ENCODE measurements at places on chromosomes 12 and 14. TPM values are rescaled to one million over a fixed set of nuclear protein-coding genes. Genes with fewer than 3 reads are reported as not detected.

DNA sequence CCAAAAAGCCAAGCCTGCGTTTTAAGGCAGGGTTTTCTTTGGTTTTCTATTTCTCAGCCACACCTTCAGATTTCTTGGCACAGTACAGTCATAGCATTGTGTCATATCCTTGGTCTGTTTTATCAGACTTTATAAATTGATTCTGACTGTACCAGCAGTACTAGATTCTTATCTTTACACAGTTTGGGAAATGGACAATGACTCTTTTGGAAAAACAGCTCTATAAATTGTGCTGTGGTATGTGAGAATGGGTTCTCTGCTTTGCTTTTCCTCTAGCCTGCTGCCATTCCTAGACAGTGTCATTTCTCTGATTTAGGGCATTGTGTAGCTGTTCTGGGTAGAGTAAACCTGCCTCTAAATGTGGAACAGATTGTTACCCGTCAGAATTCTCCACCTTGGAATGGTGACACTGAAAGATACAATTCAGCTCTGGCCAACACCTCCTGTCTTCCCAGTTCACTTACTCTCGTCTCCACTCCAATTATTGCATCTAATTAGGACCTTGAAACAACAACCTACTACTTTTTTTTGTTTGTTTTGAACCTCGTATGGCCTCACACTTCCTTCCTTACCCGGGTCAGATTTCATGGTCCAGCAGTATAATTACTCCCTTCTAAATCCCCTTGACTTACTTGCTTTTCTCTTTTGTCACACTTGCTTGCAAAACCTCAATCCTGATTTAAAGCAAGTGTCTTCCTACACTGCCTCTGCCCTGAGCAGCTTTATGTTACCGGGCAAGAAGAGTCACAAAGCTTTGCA is 226.3 kb downstream of the ERC1 start:
- DNase-seq, result no peak

GRCh38 chr14:54702014-54702491 is 135.1 kb downstream of the SAMD4A start:
- no peak for DNase-seq

- peak; percentile 66 for DNase-seq
These were observed 1.7 kb downstream of the PPM1H start for GRCh38 chr12:62933220-62933601.

DNA sequence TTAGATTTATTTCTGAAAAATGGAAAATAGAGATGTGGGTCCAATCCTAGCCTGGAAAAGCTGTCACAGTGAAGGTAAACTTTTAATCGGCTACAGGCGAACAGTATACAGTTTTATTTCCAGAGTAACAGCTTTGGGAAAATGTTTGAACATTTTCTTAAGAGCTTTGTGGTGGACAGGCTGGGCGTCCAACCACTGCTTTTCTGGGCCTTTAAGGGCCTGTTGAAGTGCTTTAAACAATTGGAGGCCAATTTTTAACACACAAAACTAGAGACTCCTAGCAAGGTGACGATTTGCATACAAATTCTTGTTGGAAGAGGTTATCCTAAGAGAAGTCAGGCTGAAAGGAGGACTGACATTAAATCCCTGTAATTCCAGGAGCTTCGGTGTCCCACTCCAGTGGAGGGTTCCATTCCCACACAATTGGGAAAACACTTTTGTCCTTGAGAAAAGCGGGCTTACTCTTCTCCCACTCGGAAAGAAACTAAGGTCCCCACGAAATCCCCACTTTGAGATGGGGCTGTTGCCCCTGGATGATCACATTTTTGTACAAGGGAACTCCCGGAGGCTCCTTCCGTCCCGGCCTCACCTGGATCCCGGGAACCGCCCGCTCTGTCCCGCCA is 26.9 kb downstream of the BCL11B start:
- DNase-seq, result no peak

DNA sequence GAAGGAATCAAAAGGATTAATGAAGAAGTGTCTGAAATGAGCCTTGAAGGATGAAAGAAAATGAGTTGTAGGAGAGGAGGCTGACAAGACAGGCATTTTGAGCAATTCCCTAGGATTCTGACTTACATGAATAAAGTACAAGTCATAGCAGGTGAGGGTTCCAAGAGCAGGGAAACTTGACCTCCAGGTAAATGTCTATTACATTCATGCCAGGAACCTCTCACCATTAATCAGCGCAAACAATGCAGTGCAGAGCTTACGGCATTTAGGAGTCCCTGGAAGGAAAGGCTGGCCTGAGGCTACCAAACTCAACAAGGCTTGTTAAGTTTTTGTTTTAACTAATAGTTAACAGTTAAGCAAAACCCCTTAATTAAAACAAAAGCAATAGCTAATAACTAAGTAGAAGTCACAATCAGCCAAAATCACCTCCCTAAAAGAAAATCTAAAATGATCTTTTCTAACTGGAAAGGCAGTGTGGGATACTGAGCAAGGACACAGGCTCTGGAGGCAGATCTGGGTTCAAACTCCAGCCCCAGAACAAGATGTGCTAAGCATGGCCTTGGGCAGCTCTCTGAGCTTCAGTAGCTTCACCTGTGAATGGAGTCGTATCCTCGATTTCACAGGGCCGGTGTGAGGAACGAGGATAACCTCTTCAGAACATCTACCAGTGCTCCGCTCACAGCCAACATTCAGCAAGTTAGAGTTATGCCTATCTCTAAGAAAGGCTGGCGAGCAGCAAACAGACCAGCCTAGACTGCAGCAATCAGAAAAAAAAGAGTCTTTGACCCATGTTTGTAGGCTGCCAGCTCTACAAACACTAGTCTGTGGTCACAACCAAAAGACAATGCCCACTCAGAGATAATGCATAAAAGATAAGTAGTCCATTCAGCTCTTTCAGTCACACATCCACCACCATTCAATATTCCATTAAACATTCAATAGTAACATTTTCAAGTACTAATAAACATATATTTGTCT is 16.9 kb downstream of the PPTC7 start:
- no peak for DNase-seq

DNA sequence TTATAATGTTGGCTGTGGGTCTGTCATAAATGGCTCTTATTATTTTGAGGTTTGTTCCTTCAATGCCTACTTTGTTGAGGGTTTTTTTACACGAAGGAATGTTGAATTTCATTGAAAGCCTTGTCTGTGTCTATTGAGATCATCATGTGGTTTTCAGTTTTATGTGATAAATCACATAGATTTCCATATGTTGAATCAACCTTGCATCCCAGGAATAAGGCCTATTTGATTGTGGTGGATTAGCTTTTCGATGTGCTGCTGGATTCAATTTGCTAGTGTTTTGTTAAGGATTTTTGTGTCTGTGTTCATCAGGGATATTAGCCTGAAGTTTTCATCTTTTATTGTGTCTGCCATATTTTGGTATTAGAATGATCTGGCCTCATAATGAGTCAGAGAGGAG is 27.6 kb downstream of the SLC2A13 start:
- DNase-seq, result no peak

DNA sequence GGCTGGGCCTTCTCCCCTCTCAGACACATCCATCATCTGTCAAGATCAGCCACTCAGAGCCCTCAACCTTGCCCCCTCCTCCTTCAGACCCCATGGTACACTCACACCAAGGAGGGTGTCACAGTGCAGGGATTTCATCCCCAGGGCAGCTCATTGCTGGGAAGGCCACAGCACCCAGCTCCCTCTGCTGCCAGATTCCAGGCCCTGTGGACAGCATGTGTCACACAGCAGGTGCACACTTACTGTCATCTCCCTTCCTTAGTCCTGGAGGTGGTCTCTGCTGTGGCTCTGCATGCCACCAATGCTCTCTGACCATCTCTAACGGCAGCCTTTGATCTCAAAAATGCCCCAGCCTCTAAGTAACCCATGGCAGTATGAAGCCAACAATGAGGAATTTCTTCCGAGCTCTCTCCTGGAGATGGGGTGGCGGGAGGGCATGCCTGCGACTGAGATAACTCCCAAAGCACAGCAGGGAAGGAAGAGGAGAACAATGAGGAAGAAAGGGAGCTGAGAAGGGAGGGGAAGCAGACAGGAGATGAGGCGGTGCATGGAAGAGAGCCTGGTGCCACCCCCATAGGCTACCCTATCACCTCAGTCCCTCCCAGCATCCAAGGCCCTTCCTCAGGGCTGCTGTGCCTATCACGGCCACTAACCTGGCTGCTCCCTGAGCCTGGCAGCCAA is 101.0 kb downstream of the SINHCAF start:
- peak; percentile 12 for DNase-seq

DNA sequence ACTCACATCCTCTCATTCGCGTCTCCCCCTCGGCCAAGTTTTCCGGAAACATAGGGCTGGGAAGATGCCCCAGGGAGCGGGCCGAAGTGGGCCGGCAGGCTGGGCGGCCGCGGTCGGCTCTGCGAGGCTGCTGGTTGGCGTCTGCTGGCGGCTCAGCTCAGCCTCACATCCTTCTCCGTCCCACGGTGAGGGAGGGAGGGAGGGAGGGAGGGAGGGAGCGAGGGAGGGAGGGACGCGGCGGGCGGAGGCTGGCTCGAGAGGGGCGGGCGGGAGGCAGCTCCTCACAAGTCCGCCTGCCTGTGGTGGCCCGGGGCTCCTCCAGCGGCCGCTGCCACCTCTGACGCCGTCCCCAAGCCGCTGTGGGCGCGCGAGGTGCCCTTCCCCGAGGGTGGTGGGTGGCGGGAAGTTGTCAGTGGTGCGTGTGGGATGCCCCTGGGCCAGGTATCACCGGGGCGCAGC is 93.8 kb downstream of the RFLNA start:
- peak; percentile 88 for DNase-seq

DNA sequence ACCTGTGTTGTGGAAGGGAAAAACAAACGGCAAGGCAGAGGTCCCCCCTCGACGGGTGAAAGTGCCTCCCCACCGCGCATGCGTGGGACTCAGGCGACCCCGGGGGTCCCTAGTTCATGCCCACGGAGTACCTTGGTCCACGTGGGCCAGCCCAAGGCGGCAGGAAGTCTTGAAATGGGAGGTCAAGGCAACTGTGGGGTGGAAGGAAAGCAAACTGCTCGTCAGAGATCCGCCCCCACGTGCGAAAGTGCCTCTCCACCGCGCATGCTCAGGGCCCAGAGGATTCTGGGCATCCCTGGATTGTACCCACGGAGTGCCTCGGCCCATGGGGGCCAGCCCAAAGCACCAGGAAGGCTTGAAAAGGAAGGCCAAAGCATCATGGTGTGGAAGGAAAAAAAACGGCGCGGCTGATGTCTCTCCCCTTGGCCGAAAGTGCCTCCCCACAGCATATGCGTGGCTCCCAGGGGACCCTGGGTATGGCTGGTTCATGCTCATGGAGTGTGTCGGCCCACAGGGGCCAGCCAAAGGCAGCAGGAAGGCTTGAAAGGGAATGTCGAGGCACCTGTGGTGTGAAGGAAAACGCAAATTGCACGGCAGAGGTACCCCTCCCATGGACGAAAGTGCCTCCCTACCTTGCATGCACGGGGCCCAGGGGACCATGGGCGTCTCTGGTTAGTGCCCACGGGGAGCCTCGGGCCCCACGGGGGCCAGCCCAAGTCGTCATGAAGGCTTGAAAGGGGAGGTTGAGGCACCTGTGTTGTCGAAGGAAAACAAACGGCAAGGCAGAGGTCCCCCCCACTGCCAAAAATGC is 369.7 kb downstream of the ALG10 start:
- peak; percentile 7 for DNase-seq

DNA sequence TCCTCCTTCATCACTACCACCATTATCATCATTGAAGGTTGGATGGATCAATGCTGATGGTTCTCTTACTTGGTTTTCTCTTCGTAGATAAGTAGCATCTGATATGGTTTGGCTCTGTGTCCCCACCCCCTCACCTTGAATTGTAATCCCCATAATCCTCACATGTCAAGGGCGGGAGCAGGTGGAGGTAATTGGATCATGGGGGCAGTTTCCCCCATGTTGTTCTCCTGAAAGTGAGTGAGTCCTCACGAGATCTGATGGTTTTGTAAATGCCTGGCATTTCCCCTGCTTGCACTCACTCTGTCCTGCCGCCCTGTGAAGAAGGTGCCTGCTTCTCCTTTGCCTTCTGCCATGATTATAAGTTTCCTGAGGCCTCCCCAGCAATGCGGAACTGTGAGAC is 172.4 kb upstream of the PWP1 start:
- no peak for DNase-seq

GRCh38 chr14:99035268-99035667 is 236.7 kb downstream of the BCL11B start:
- DNase-seq, result no peak

- DNase-seq, result no peak
These were observed 338.6 kb downstream of the SYT1 start for GRCh38 chr12:79203058-79203647.

GRCh38 chr12:116397148-116397547 is 119.7 kb upstream of the MED13L start:
- DNase-seq, result no peak

GRCh38 chr12:13465635-13466034 is 269.1 kb downstream of the EMP1 start:
- no peak for DNase-seq

- no peak for DNase-seq
These were observed 281.8 kb downstream of the EGLN3 start for GRCh38 chr14:33669111-33669510.

DNA sequence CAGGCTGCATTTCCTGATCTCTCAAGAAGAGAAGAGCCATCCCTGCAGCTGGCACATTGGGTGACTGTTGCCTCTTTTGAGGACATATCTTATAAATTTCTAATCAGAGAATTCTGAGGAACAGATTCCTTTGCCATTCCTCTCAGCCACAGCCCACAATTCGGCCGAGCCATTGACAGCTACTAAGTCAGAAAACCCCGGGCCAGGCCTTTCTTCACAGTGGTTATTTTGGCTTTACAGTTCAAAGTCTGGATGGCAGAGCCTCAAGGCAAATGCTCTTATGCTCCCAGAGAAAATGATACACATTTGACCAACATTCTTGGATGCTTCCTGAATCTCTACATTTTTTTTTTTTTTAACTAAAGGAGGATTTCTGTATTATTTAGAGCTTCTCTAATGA is 138.4 kb upstream of the FRMD6 start:
- DNase-seq, result no peak

- no peak for DNase-seq
These were observed 188.2 kb upstream of the DIO3 start for GRCh38 chr14:101372894-101373620.

- no peak for DNase-seq
These were observed 24.0 kb downstream of the TMEM132C start for GRCh38 chr12:128290938-128291337.

- no peak for DNase-seq
These were observed 386.9 kb downstream of the ZFP36L1 start for GRCh38 chr14:68405961-68406360.

- DNase-seq, result no peak
These were observed 77.0 kb downstream of the SLC25A47 start for GRCh38 chr14:100400115-100400514.

GRCh38 chr14:70098250-70098809 is 90.4 kb downstream of the SLC8A3 start:
- DNase-seq, result no peak

GRCh38 chr12:90510948-90511347 is 444.0 kb downstream of the CCER1 start:
- DNase-seq, result no peak

- no peak for DNase-seq
These were observed 26.4 kb downstream of the ARG2 start for GRCh38 chr14:67646131-67646530.

COX8C gene
- total RNA-seq, result not detected

KRT74 gene
- total RNA-seq, result not detected

FZD10 gene
- total RNA-seq, result 0.12 TPM

TAS2R8 gene
- total RNA-seq, result not detected

ACVRL1 gene
- total RNA-seq, result 8.4 TPM

TMTC2 gene
- total RNA-seq, result 6.5 TPM

TMPO gene
- 49.2 TPM for total RNA-seq

ASIC1 gene
- 0.24 TPM for total RNA-seq

ARHGEF40 gene
- total RNA-seq, result 58.0 TPM

ZNF384 gene
- 25.8 TPM for total RNA-seq

POTEM gene
- total RNA-seq, result not detected

DBX2 gene
- 0.18 TPM for total RNA-seq

All from pancreas (tissue), 10 donors.